ENCODE measurements at places on chromosomes 5 and 9. TPM values are rescaled to one million over a fixed set of nuclear protein-coding genes. Genes with fewer than 3 reads are reported as not detected.

Gene TCERG1
- 178 TPM for polyA plus RNA-seq

Gene GLRA1
- not detected for polyA plus RNA-seq

Gene IFNK
- polyA plus RNA-seq: not detected

GRCh38 chr5:167063116-167063515 is 1228.3 kb upstream of the WWC1 start:
- no peaks in the 10 kb centered on the region for H3K36me3 ChIP-seq
- no peak overlapping the region for H3K4me3 ChIP-seq
- H3K27me3 ChIP-seq: no peaks in the 10 kb centered on the region
- DNase-seq: no peak
- H3K4me1 ChIP-seq: peaks cover 13% of the 10 kb centered on the region
- H3K27ac ChIP-seq: no peak overlapping the region

DNA sequence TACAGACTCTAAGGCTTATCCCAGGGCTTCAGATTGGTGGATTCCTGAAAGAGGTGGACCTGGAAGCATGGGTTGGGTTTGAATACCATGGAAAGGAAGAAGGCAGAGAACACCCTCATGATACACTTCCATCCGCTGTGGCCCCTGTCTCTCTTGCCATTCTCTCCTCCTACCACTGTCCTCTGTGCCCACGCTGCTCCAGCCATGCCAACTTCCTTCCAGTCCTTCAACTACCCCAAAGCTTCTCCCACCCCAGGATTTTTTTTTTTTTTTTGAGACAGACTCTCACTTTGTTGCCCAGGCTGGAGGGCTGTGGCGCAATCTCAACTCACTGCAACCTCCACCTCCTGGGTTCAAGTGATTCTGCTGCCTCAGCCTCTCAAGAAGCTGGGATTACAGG is 1.7 kb upstream of the SPARC start:
- no peaks in the 10 kb centered on the region for H3K36me3 ChIP-seq
- H3K27ac ChIP-seq: no peak overlapping the region
- peaks cover 30% of the 10 kb centered on the region for H3K4me1 ChIP-seq
- H3K27me3 ChIP-seq: no peaks in the 10 kb centered on the region

DNA sequence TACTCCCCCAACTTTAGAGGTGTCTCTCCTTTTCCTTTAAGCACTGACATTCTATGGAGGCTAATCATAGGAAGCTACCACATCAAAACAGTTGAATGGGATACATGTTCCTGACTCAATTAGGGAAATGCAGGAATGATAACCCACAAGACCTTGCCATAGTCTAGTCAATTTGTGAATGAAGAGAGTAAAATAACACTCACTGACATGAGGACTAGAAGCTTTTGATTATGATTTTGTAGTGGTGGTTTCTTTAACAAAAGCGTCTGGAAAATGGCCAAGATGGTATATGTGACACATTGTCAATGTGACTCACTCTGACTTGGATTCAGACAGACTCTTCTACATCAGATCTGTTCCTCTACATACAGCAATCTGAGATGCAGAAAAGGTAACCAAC is 13.7 kb upstream of the PRELID2 start:
- no peak for DNase-seq
- no peak overlapping the region for H3K4me3 ChIP-seq
- no peaks in the 10 kb centered on the region for H3K27me3 ChIP-seq
- no peaks in the 10 kb centered on the region for H3K36me3 ChIP-seq
- H3K27ac ChIP-seq: no peak overlapping the region
- no peaks in the 10 kb centered on the region for H3K4me1 ChIP-seq
